Posterior cingulate gyrus (tissue), 11 donors: ENCODE measurements at places on chromosomes 11 and 22.

DNA sequence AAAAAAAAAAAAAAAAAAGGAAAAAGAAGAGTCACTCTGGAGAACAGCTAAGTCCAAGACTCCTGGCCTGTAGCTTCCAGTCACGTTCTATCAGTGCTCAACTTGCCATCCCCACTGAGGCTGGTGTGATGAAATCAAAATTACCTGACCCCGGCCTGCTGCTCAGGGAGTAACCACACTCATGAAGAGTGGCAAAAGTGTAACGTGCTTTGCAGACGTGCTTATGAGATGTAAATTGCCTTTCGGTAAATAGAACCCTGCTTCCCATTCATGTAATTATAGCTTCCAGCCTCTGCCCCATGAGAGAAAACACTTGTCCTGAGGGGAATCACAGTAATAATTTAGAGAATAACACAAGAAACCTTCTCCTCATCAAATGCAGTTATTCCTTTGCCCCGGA lies 28.2 kb upstream of the CHKA start:
- no peak for DNase-seq

GRCh38 chr22:47002692-47003091 lies 240.2 kb downstream of the TBC1D22A start:
- DNase-seq, result no peak

GRCh38 chr11:92607969-92608722 lies 361.3 kb upstream of the MTNR1B start:
- DNase-seq, result no peak

DNA sequence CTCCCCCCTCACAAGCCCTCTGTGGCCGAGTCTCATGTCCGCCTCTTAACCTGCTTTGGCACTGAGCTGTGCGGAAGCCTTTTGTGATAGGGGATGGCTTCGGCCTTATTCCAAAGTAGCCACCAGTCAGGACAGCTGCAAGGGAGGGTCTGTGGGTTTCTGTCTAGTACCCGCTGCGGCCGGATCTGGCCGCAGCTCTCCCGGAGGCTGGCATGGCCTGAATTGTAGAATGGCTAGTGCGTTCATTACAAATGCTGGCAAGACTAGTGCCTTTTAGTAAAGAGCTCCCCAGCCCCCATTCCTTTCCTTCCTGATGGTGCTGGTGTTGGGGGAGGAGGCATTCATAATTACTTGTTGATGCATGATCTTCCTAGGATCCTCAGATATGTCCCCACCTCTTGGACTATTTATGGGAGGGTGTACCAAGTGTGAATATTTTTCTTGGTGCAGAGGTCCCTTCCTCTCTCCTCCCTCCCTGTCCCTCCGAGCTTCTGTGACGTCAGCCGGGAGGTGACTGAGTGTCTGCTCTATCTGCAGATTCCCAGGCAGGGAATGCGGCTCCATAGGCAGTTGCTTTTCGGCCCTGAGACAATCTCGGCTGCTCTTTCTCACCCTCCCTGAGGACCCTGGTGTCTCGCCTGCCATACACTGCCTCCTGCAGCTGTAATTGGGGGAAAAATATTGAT lies 108.7 kb upstream of the E2F8 start:
- DNase-seq, result peak; percentile 22

DNA sequence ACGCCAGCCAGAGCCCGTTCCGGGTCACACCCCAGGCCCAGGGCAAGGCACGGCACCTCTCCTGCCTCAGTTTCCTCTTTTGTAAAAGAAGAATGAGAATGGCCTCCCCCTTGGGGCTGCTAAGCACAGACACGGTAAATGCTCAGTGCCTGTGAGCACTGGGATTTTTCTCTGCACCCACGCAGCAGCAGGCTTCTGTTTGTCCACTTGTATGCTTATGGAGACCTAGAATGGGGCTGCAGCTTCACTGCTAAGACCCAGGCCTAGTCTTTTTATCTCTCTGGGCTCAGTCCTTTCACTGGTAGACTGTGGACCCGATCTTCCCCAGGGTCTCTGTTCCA lies 1327.9 kb downstream of the TBC1D22A start:
- DNase-seq, result no peak

GRCh38 chr11:74311352-74311926 lies at the start of gene P4HA3:
Gene P4HA3, minus strand, starts transcription at chr11:74311640. Its CDS starts 29 bp downstream, at chr11:74311611.
- peak; percentile 82 for DNase-seq

DNA sequence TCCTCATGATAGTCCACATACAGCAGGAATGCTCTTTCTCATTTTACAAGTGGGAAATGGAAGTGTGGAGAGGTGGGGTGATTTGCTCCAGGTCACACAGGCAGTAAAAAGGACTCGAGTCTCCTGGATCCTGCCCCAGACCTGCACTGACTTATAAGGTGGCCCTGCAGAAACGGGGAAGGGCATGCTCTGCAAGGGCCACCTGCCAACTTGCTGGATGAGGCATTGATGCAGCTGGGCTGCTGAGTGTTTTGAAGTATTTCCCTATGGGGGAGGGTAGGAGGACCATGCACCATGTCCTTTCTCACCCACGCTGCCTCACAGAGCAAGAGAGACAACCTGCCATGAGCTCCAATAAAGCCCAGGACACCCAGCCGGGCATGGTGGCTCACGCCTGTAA lies 36.9 kb downstream of the OR6Q1 start:
- DNase-seq, result no peak

DNA sequence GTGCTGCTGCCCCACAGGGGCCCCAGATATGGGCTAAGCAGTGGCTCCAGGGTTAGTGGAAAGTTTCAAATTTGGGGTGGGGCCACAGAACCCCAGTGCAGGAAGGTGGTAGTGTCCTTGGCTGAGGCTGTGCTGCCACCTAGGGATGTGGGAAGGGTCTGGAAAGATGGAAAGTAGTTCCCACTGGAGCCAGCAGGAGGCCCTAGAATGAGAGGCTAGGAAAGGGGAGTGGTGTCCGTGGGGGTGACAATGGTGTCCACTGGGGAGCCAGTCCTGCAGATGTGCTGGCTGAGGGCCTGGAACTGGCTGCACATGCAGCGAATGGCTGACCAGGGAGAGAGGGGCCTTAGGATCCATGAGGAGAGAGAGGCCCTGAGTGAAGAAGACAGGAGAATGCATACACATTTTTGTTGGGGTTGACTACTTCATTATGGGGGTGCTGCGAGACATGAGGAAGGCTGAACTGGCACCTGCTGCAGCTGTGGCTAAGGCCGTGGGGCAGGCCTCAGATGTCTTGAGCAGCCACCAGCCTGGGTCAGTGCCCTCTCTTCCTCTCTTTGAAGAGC lies 21.1 kb downstream of the RFPL3 start:
- DNase-seq, result peak; percentile 49

DNA sequence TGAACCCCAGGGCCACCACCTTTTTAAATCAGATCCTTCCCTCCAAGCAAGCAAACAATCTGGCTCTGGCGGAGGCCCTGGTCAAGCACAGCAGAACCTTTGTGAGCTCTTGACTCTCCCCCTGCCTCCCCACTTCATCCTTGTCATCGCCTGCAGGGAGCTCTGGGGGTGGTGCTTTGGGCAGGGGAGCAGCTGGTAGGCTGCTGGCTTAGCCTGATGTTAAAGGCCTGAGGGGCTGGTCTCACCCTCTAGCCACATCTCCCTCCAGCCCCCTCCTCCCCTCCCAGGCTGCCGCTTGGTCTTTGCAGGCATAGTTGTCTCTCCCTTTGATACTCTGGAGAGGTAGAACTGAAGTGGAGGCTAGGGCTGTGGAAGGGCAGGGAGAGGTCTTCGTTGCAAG lies 50.9 kb downstream of the THAP12 start:
- DNase-seq, result no peak

- DNase-seq, result no peak
Measured at GRCh38 chr11:83813296-83813695, 527.1 kb upstream of the CCDC90B start.

DNA sequence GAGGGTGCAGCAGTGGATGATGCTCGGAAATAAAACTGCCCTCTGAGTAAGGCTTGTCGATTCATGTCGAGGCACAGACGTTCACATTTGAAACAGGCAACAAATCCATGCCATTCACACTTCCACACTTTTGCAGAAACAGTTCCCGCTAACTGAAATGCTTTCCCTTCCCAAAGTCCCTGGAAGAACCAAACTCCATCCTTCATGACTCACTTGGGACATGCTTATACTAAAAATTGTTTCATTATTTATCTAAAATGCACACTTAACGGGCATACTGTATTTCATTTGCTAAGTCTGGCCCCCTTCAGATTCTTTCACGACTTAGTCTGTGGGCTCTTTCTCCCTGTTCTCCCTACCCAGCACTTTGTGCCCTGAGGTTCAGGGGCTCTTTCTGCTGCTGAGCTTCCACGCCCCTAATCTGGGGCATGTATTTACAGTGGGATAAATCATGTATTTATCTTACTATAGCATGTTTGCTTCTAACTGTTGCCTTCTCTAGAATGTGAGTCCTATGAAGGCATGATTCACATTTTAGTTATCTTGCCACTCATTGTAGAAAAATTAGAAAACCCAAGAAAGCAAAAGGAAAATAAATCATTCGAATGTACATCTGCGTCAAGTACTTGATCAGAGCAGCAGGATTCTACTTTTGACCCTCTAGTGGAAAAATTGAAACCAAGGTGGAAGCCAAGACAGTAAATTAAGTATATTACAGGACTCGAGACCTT lies 12.5 kb downstream of the SCGB1A1 start:
- DNase-seq, result no peak

GRCh38 chr11:27013781-27014361 lies 20.0 kb downstream of the FIBIN start:
- no peak for DNase-seq

- DNase-seq, result no peak
Measured at GRCh38 chr11:15577519-15577918, 462.8 kb downstream of the INSC start.

GRCh38 chr11:92500453-92500852 lies 275.8 kb downstream of the FAT3 start:
- DNase-seq, result no peak

GRCh38 chr11:61158691-61159381 lies 2.4 kb downstream of the VPS37C start:
- no peak for DNase-seq

GRCh38 chr11:32003335-32003734 lies 87.5 kb upstream of the RCN1 start:
- DNase-seq, result no peak

- no peak for DNase-seq
Measured at GRCh38 chr11:47461876-47462275, 12.9 kb upstream of the RAPSN start.

GRCh38 chr22:38756711-38757463 lies 1.1 kb upstream of the SUN2 start:
- no peak for DNase-seq

GRCh38 chr11:7347611-7348431 lies 96.1 kb downstream of the SYT9 start:
- no peak for DNase-seq

DNA sequence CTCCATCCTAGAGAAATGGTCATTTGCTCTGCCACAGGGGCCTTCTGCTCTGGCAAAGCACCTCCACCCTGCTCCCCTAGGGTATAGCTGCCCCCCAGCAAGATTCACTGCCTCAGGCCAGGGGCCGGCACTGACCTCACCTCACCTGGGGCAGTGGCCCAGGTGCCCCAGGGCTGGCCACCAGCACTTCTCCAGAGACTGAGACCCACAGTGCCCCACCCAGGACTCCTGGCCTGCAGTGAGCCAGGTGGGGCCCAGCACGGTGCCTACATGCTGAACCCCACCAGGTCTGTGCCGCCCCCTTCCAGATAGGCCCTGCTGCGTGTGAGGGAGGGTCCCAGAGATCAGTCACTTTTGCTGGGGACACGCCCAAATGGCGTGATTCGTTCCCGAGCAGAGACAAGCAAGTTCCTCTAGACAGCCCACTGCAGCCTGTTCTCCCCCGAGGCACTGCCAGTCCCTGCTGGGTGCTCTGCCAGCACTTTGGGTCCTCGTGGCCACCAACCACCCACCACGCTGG lies 10.8 kb downstream of the GNB1L start:
- DNase-seq, result no peak

- DNase-seq, result no peak
Measured at GRCh38 chr11:61392981-61393595, 701 bp downstream of the TMEM216 start.

DNA sequence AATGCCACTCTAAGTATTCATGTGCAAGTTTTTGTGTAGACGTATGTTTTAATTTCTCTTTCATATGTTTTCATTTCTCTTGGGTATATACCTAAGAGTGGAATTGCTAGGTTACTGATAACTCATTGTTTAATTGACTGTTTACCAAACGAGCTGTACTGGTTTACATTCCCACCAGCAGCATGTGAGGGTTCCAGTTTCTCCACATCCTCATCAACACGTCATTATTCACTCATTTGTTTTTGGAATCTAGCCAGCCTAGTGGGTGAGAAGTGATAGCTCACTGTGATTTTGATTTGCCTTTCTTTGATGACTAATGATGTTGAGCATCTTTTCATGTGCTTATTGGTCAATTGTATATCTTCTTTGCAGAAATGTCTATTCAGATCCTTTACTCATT lies 4.0 kb downstream of the ANKRD13D start:
- DNase-seq, result no peak

DNA sequence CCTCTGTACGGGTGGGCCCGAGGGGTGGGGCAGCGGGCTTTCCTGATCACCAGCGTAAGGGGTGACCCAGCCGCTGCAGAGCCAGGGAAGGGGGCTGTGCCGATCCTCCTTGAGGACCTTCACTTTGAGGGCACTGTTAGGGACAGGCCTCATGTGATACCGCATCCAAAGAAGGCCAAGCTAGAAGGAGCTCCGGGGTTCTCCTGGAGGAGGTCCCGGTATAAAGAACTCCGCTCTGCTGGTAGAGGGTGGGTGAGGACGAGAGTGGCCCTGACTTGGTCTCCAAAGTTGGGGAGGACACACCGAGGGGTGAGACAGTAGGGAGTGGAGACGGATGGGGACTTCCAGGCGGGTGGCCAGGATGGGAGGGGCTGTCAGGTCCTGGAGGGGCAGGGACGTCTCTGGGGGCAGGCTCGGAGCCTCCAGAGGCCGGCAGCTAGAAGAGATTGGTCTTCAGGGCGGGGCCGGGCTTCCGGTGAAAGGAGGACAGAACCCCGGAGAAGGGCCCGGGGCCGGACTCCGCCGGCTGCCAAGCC lies 4.6 kb downstream of the PHOX2A start:
- DNase-seq, result no peak

DNA sequence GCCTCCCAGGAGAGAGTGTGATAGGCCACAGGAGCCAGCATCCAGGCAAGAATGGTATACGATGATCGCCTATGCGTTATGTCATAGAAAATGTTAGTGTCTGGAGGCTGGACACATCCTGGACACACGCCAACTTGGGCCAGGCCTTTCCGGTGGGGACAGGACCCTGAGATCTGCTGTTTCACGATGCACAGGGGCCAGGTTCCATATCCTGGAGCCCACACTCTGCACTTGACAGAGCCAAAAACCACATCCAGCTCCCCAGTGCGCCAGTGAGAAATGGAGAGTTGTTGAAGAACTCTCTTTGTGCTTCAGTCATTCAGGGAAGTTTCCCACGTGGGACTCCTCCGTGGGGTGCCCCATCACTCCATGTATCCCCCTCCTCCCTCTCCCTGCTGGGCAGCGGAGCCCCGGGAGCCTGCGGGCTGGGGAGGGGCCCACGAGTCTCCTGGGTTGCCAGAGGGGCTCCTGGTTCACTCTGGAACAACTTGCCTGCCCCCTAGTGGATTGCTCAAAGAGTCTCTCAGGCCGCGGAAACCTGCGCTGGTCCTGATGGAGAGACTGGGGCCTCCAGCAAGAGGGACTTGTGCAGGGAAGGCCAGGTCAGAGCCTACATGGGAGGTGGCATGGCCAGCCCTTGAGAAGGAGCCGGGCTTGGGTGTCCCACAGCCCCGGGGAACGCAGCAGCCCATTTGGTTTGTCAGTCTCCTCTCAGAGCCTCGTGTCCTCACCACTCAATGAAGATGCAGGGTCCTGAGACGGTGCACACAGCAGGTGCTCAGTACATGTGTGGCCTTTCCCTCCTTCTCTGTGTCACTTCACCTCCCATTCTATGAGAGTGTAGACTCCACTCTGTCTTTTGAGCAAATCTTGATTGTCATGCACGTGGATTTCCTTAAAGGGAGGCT lies 10.2 kb upstream of the LRRC32 start:
- peak; percentile 74 for DNase-seq

GRCh38 chr11:7473717-7474116 lies 11.6 kb upstream of the OLFML1 start:
- DNase-seq, result no peak
